GM12878 (cell line): ENCODE measurements at places on chromosomes 7 and 10. TPM values are rescaled to one million over a fixed set of nuclear protein-coding genes. Genes with fewer than 3 reads are reported as not detected.

GSTO1 gene
- 97.2 and 102 TPM in 2 replicates for total RNA-seq

- DNase-seq: no peak
Observed at GRCh38 chr7:127478461-127478860, 86.0 kb upstream of the ZNF800 start.

GRCh38 chr7:4084271-4084670, 597.8 kb upstream of the FOXK1 start:
- DNase-seq: no peak

- no peak for DNase-seq
Observed at GRCh38 chr10:83373671-83374070, 765.6 kb upstream of the GHITM start.

DNA sequence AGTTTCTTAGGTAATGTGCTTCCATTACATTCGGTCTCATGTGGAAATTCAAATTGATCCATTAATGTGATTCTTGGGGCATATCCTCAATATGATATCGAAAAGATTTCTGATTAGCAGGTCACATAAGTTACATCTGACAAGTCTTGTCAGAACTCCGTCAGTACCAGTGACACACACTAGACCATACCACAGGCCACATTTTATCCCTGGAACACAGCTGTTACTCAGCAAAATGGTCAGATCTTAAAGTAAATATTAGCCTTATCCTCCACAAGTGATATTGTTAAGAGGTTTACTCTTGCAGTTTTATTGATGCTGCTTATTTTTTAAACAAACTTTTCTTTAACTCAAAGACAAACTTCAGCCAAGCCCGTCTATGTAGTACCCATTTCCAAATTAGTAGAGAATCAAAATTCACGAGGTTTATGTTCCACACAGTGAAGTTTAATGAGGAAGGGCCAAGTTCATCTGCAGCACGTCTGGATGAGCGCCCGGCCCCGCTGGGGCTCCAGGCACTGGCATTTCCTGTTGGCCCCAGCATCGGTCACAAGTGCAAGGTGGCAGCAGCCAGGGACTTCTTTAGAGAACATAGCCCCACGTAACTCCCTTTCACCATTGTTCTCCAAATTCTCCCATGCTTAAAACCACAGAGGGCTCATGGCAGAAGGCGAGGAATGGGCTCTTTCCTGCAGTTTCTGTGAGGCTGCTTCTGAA, 132.2 kb downstream of the VIPR2 start:
- no peak for DNase-seq

GRCh38 chr7:24971333-24972165, 8.4 kb downstream of the OSBPL3 start:
- no peak for DNase-seq

DNA sequence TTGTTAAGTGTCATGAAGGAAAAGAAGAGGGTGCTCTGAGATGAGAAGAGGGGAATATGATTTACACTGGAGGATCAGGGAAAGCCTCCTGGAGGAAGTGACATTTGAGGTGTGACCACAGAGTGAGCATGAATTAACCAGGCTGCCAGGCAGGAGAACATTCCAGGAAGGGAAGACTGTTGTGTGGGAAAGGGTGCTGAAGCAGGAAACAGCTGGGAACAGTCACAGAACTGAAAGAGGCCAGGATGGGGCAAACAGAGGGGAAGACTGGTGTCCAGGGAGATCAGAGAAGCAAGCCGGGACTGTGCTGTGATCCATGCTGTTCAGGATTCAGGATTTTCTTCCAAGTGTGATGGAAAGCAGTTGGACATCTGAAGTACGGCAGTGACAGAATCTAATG, 14.9 kb downstream of the HIPK2 start:
- no peak for DNase-seq

DNA sequence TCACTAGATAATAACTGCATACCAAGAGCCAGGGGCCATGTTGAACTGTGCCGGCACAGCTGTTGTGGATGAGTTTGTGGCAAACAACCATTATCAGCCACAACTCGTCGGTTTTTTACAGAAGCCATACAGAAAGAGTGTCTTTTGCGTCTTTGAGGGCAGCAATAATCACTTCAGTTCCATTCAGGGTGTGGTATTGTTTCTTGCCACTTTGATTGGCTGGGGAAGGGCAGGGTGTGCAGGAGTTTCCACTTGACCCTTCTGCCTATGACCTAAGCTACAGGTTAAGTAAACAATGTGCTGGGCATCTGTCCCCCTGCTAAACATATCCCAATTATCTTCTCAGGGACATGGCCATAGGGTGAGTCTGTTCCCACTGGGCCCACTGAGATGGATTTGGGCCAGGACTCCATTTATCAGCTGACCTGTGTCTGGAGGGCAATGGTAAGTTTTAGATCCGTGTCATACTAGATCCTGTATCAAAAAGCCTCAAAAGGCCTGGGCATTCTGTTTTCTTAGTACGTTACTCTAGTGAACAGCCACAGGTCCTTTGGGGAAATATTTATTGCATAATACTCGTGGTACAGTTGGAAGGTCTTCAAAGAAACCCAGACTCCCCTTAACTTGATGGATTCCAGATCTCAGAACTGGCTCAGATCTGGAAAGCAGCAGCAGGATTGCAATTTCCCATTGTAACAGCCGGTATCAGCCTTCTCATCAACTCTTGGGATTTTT, 15.9 kb downstream of the ZNF3 start:
- DNase-seq: no peak
